ENCODE measurements at places on chromosomes 6 and 20. TPM values are rescaled to one million over a fixed set of nuclear protein-coding genes. Genes with fewer than 3 reads are reported as not detected.

The GRM1 gene
- 0.04 TPM for total RNA-seq

The BTN1A1 gene
- total RNA-seq: not detected

The EDN1 gene
- total RNA-seq: 16.0 TPM

The CENPW gene
- 1.6 TPM for total RNA-seq

The FOXC1 gene
- total RNA-seq: 2.8 TPM

The ZBTB12 gene
- total RNA-seq: 2.3 TPM

GRCh38 chr20:10659651-10660601 lies 13.9 kb downstream of the JAG1 start:
- no peak for DNase-seq
- H3K4me1 ChIP-seq: peaks cover 55% of the 10 kb centered on the region
- H3K27ac ChIP-seq: peak overlapping the region; percentile 66

DNA sequence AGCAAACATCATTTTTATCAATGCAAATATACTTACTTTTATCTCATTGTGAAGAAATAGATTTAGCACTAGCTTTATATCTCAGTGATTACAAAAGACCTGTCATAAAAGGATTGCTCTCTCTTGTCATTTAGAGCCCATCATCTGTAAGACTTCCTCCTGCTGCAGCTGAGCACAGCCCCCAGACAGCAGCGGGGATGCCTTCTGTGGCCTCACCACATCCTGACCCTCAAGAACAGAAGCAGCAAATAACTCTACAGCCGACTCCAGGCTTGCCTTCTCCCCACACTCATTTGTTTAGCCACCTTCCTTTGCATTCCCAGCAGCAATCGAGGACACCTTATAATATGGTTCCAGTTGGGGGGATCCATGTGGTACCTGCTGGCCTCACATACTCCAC lies 127.0 kb upstream of the EDN1 start:
- no peaks in the 10 kb centered on the region for H3K4me1 ChIP-seq
- peaks cover 22% of the 10 kb centered on the region for H3K36me3 ChIP-seq
- H3K27me3 ChIP-seq: no peaks in the 10 kb centered on the region
- H3K27ac ChIP-seq: no peak overlapping the region
- H3K4me3 ChIP-seq: no peak overlapping the region

- H3K4me3 ChIP-seq: no peak overlapping the region
- no peaks in the 10 kb centered on the region for H3K27me3 ChIP-seq
- no peaks in the 10 kb centered on the region for H3K36me3 ChIP-seq
- no peak for DNase-seq
- H3K4me1 ChIP-seq: no peaks in the 10 kb centered on the region
- no peak overlapping the region for H3K27ac ChIP-seq
These were observed 1097.1 kb downstream of the KIF16B start for GRCh38 chr20:15476186-15476585.

DNA sequence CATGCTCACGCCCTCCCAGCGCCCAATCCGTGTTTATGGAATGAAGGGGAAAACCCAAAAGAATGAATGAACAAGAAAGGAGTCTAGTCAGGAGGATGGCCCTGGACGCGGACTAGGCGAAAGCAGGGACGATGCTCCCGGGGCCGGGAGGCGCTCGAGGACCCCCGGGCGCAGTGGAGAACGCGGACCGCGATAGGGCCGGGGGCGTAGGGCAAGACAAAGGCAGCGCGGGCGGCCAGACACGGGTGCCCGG lies 758 bp downstream of the GCLC start:
- peaks cover 16% of the 10 kb centered on the region for H3K4me1 ChIP-seq
- no peaks in the 10 kb centered on the region for H3K36me3 ChIP-seq
- H3K27ac ChIP-seq: peak overlapping the region; percentile 87
- no peaks in the 10 kb centered on the region for H3K27me3 ChIP-seq
- no peak for DNase-seq

GRCh38 chr6:43170417-43170930 lies 595 bp upstream of the SRF start:
- H3K4me1 ChIP-seq: peaks cover 23% of the 10 kb centered on the region
- peak; percentile 69 for DNase-seq
- H3K27me3 ChIP-seq: no peaks in the 10 kb centered on the region
- H3K36me3 ChIP-seq: no peaks in the 10 kb centered on the region

- DNase-seq: no peak
- no peaks in the 10 kb centered on the region for H3K36me3 ChIP-seq
- no peaks in the 10 kb centered on the region for H3K27me3 ChIP-seq
- no peaks in the 10 kb centered on the region for H3K4me1 ChIP-seq
- no peak overlapping the region for H3K4me3 ChIP-seq
These were observed 434.7 kb downstream of the PRKN start for GRCh38 chr6:162292915-162293314.

DNA sequence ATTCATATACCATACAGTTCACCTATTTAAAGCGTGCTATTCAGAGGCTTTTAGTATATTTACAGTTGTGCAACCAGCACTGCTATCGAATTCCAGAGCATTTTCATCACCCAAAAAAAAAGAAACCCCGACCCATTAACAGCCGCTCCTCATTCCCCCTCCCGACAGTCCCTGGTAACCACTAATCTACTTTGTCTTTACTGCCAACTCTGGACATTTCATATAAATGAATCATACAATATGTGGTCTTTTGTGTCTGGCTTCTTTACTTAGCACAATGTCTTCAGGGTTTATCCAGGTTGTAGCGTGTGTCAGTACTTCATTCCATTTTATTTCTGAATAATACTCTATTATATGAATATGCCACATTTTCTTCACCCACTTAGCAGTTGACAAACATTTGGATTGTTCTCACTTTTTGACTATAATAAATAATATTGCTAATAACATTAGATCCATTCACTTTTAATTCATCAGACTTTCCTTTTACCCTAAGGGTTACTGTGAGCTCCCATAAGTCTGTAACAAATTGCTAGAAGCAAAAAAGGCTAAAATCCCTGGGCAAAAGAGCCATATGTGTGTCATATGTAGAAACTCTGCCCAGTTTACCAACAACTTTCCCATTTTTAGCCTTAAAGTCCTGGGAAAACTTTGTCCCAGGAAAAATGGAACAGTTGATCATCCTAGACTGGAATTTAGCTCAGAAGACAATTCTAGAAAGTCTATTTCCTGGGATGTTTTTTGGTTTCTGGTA lies 23.2 kb upstream of the ROS1 start:
- no peaks in the 10 kb centered on the region for H3K4me1 ChIP-seq
- H3K27ac ChIP-seq: no peak overlapping the region
- H3K27me3 ChIP-seq: no peaks in the 10 kb centered on the region
- no peaks in the 10 kb centered on the region for H3K36me3 ChIP-seq

DNA sequence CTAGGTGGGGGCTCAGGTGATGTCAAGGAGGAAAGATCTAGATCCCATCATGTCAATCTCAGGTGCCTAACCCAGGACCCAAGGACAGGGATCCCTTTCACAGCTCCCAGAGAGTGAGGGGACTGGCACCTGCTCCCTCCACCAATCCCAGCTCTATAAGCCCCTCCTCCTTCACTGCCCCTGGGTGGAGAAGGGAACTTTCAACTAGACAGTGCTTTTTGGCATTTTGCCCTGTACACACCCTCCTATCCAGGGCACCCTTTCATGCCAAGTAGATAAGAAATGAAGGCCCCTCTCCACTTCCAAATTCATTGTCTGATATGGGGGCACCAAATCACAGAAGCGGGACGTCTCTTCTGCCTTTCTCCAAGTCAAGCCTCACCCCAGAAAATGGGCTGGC lies 61.6 kb downstream of the MDGA1 start:
- DNase-seq: no peak
- H3K36me3 ChIP-seq: no peaks in the 10 kb centered on the region
- H3K4me3 ChIP-seq: no peak overlapping the region
- no peaks in the 10 kb centered on the region for H3K27me3 ChIP-seq
- no peaks in the 10 kb centered on the region for H3K4me1 ChIP-seq

DNA sequence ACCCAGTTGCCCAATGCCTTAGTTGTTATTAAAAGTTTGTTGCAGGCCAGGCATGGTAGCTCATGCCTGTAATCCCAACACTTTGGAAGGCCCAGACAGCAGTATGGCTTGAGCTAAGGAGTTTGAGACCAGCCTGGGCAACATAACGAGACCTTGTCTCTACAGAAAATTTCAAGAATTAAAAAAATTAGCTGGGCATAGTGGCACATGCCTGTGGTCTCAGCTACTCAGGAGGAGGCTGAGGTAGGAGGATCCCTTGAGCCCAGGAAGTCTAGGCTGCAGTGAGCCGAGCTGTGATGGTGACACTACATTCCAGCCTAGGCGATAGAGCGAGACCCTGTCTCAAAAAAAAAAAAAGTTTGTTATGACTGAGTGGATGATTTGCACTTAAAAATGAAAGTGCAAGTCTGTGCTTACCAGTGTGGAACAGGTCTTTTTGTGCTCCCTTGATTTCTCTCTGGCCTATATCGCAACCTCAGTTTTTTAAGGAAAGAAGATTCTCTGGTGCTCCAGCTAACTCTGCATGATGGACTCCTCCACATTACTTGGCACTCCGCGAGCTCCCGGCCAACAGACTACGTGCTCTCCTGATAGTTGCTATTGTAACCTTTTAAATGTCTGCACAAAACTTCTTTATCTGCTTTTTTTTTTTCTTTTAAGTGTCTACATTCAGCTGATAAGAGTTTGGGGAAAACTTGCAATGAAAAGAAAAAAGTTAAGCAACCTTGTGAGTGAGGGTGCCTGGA lies 22.1 kb downstream of the ZKSCAN3 start:
- H3K4me1 ChIP-seq: no peaks in the 10 kb centered on the region
- no peak overlapping the region for H3K4me3 ChIP-seq
- no peak for DNase-seq
- no peaks in the 10 kb centered on the region for H3K27me3 ChIP-seq
- H3K36me3 ChIP-seq: no peaks in the 10 kb centered on the region

GRCh38 chr6:10230531-10230930 lies 184.3 kb downstream of the TFAP2A start:
- no peaks in the 10 kb centered on the region for H3K4me1 ChIP-seq
- no peak for DNase-seq
- no peaks in the 10 kb centered on the region for H3K36me3 ChIP-seq
- H3K4me3 ChIP-seq: no peak overlapping the region

- H3K36me3 ChIP-seq: no peaks in the 10 kb centered on the region
- no peaks in the 10 kb centered on the region for H3K4me1 ChIP-seq
- no peaks in the 10 kb centered on the region for H3K27me3 ChIP-seq
- H3K27ac ChIP-seq: no peak overlapping the region
- H3K4me3 ChIP-seq: no peak overlapping the region
- DNase-seq: peak; percentile 67
These were observed 67.8 kb upstream of the RALGAPA2 start for GRCh38 chr20:20780127-20780824.

- DNase-seq: no peak
- H3K27me3 ChIP-seq: no peaks in the 10 kb centered on the region
- H3K36me3 ChIP-seq: no peaks in the 10 kb centered on the region
- no peaks in the 10 kb centered on the region for H3K4me1 ChIP-seq
These were observed 24.6 kb downstream of the MOCS1 start for GRCh38 chr6:39909701-39910100.

GRCh38 chr20:64121586-64121985 lies 14.2 kb upstream of the NPBWR2 start:
- H3K27me3 ChIP-seq: no peaks in the 10 kb centered on the region
- DNase-seq: no peak
- H3K27ac ChIP-seq: no peak overlapping the region
- H3K36me3 ChIP-seq: no peaks in the 10 kb centered on the region

GRCh38 chr6:148776321-148777308 lies 29.8 kb downstream of the UST start:
- no peaks in the 10 kb centered on the region for H3K36me3 ChIP-seq
- no peak overlapping the region for H3K4me3 ChIP-seq
- H3K4me1 ChIP-seq: no peaks in the 10 kb centered on the region
- H3K27me3 ChIP-seq: no peaks in the 10 kb centered on the region
- DNase-seq: no peak

DNA sequence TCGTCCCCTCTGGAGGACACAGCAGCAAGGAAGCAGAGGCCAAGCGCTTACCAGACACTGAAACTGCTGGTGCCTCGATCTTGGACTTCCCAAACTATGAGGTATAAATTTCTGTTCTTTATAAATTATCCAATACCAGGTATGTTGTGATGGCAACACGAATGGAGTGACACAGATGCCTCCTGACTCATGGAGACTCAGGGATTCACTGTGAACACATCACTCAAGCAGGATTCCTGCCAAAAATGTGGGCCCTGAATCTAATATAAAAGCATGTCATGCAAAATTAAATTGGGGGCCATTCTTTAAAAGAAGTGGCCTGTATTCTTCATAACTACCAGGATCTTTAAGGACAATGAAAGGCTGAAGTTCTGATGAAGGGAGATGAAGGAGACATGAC lies 52.5 kb upstream of the SLC22A23 start:
- H3K4me1 ChIP-seq: no peaks in the 10 kb centered on the region
- H3K27me3 ChIP-seq: no peaks in the 10 kb centered on the region
- no peak for DNase-seq
- no peak overlapping the region for H3K27ac ChIP-seq
- no peaks in the 10 kb centered on the region for H3K36me3 ChIP-seq
- no peak overlapping the region for H3K4me3 ChIP-seq

DNA sequence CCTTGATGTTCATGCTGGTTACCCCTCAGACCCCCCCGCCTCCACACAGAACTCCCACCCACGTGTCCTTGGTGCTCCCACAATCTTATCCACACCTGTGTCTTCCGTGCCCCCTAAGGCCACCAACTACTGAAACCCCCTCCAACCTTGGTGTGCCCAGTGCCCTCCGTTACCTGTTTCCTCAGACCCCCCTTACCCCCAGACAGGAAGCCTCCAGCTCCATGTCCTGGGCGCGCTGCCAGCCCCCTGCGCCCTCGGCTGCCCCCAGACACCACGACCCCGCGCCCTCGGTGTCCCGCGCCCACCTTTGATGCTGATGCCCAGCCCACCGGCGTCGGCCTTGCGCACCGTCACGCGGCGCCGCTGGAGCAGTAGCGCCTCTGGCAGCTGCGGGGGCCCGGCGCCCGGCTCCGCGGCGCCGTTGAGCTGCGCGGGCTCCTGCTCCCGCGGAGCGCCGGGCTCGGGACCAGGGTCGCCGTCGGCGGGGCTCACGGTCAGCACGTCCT lies 504 bp downstream of the SNTA1 start:
- no peak overlapping the region for H3K27ac ChIP-seq
- H3K4me1 ChIP-seq: no peaks in the 10 kb centered on the region
- H3K27me3 ChIP-seq: no peaks in the 10 kb centered on the region
- no peaks in the 10 kb centered on the region for H3K36me3 ChIP-seq
- peak overlapping the region; percentile 41 for H3K4me3 ChIP-seq
- DNase-seq: peak; percentile 52

GRCh38 chr20:50242863-50243609 lies 52.4 kb downstream of the CEBPB start:
- no peaks in the 10 kb centered on the region for H3K36me3 ChIP-seq
- no peak overlapping the region for H3K4me3 ChIP-seq
- peak overlapping the region; percentile 76 for H3K27ac ChIP-seq
- no peaks in the 10 kb centered on the region for H3K27me3 ChIP-seq
- H3K4me1 ChIP-seq: no peaks in the 10 kb centered on the region

- no peaks in the 10 kb centered on the region for H3K4me1 ChIP-seq
- no peak overlapping the region for H3K4me3 ChIP-seq
- no peaks in the 10 kb centered on the region for H3K36me3 ChIP-seq
- H3K27me3 ChIP-seq: no peaks in the 10 kb centered on the region
- no peak for DNase-seq
These were observed 218.5 kb downstream of the SIM1 start for GRCh38 chr6:100246206-100246605.

DNA sequence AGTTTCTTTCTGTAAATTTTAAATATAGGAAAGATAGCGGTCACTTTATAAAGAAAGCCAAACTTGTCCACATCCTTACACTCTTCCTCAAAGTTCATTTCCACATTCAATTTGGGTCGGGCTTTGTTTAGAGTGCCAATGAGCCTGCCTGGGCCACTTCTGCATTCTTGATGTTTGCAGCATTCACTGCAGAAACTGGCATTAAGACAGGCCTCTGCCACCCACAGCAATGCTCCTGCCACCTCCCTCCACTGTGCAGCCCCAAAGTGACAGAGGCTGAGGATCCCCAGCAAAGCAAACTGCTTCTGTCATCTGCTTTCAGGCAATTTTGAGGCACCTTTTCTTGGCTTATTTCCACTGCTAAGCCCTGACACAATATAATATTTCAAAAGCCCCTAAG lies 61.2 kb downstream of the TNFAIP3 start:
- no peaks in the 10 kb centered on the region for H3K36me3 ChIP-seq
- DNase-seq: no peak
- peaks cover 6% of the 10 kb centered on the region for H3K4me1 ChIP-seq
- H3K4me3 ChIP-seq: no peak overlapping the region
- H3K27ac ChIP-seq: no peak overlapping the region

All from pancreas (tissue), 10 donors.